ENCODE measurements at places on chromosomes 7 and 10. TPM values are rescaled to one million over a fixed set of nuclear protein-coding genes. Genes with fewer than 3 reads are reported as not detected.

DNA sequence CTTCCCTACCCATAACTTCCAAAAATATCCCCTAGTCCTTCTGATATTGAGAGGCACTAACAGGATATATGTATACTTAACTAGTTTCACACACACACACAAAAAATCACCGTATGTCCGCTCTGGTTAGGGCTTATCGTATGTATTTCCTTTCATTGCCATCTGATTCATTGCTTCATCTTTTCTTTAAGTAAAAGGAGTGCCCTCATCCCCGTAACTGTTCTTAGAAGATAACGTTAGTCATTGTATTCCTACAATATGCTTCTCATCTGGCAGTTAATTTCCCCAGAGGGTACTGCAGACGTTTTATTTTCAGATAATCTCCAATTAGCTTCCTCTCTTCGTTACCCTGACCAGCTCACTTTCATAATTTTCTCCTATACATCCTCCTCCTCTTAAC is 37.3 kb downstream of the NRCAM start:
- DNase-seq = no peak
- no peaks in the 10 kb centered on the region for H3K27me3 ChIP-seq
- no peaks in the 10 kb centered on the region for H3K36me3 ChIP-seq
- H3K4me1 ChIP-seq = peaks cover 7% of the 10 kb centered on the region
- H3K4me3 ChIP-seq = no peak overlapping the region
- H3K27ac ChIP-seq = no peak overlapping the region

- no peaks in the 10 kb centered on the region for H3K27me3 ChIP-seq
- no peak for DNase-seq
- H3K4me3 ChIP-seq = no peak overlapping the region
Measured at GRCh38 chr10:119084896-119085295, 4.3 kb upstream of the EIF3A start.

GRCh38 chr7:149296368-149296767 is 34.4 kb downstream of the ZNF783 start:
- no peaks in the 10 kb centered on the region for H3K4me1 ChIP-seq
- no peak for DNase-seq
- no peak overlapping the region for H3K27ac ChIP-seq
- no peaks in the 10 kb centered on the region for H3K36me3 ChIP-seq
- no peak overlapping the region for H3K4me3 ChIP-seq

DNA sequence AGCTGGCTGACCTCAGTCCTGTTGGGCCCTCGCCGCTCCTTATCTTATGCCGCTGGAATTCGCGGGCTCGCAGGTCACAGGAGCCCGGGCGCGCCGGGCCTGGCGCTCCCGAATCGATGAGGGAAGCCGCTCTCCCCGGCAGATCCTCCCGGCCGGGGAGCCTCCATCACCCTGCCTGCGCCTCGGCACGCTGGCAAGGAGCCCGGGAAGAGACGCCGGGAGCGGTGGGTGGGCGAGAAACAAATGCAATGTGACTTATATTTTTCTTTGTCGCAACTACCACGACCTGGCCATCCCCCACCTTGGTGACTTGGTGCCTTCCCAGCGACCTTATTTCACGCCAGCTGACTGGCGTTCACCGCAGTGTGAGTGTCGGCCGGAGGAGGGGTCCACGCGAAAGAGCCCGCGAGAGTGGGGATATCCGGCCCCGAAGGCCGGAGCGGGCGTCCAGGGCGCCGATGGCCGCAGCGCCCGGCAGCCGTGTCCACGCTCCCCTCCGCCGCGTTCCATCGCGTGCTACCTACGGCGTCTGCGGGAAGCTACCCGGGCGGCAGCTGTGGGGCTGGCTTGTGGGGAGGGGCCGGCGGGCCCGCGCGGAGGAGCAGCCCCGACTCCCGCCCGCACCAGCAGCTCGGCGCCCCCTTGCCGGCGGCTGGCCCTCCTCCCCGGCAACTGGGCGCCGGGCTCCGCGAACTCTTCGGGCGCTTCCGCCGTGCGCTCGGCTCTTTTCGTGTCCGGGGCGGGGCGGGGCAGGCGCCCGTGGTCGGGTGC is 494 bp upstream of the BMPR1A start:
- H3K36me3 ChIP-seq = no peaks in the 10 kb centered on the region
- no peaks in the 10 kb centered on the region for H3K27me3 ChIP-seq

DNA sequence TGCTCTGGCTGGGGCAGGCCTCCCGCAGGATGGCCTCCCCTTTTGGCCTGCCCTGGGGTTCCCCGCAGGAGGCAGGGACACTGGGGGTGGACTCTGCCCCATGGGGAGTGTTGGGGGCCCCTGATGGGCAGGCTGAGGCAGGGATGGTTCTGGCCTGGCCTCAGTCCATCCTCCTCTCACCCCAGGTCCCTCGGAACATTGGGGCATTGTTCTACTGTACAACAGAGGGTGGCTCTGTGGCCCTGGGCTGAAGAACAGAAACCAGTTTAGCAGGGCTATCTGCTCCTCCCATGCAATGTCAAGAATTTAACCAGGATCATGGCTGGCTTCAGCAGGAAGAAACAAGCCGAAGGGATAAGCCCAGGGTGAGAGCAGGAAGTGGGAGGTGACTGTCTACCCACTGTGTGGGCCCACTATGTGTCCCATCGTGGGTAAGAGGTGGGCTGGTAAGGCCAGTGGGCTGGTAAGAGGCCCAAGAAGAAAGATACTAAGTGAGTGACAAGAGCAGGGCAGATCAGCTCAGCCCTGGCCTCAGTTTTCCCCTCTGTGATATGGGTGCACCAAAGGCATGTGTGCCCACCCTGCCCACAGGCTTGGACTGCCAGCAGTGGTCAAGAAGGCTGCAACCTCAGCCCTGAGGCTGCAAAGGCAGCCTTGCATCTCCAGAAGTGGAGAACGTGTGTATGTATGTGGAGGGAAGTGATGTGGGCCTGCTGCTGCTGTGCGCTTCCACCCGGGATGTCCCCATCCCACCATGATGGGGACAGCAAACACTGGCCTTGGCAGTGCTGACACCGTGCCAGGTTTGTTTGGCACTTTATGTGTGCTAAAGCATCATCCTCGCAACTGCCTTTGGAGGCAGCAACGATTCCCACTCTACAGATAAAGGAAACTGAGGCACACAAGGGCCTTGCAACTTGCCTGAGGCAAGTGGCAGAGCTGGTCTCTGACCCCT is 138.9 kb downstream of the SH3PXD2A start:
- H3K36me3 ChIP-seq = no peaks in the 10 kb centered on the region
- peak overlapping the region; percentile 83 for H3K27ac ChIP-seq
- H3K4me1 ChIP-seq = peaks cover 65% of the 10 kb centered on the region
- H3K4me3 ChIP-seq = no peak overlapping the region
- DNase-seq = no peak
- H3K27me3 ChIP-seq = no peaks in the 10 kb centered on the region

GRCh38 chr10:4343091-4343490 is 482.9 kb upstream of the AKR1E2 start:
- H3K36me3 ChIP-seq = no peaks in the 10 kb centered on the region
- H3K4me3 ChIP-seq = no peak overlapping the region
- DNase-seq = no peak
- H3K4me1 ChIP-seq = peaks cover 27% of the 10 kb centered on the region
- no peaks in the 10 kb centered on the region for H3K27me3 ChIP-seq
- H3K27ac ChIP-seq = no peak overlapping the region

DNA sequence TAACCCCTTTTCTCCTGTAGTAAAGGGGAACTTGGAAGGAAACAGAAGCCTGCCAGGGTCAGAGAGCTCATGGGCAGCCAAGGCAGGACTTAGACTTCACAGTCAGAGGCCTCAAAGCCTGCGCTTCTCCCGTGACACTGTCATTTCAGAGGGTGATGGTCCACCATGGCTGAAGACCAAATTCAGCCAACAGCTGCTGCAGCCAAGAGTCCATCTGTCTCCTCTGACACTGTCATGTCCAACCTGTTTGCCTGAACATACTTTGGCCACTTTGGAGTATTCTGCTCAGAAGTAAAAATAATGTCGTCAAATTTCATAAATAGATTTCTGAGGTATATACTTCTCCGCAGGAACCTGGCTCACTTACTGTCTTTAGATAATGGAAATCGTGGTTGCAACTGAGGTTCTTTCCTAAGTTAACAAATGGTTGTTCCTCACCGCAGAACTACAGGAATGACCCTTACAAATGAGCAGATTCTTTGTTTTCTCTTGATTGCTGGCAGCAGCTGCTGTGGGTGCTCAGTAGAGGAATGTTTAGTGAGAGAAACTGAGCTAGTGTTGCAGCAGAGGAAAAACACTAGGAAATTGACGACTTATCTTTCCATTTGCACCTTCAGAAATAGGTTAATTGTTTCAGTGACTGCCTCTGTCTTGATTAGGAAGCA is 626.5 kb downstream of the SDK1 start:
- DNase-seq = no peak
- no peak overlapping the region for H3K4me3 ChIP-seq
- peaks cover 4% of the 10 kb centered on the region for H3K4me1 ChIP-seq
- no peaks in the 10 kb centered on the region for H3K36me3 ChIP-seq
- no peaks in the 10 kb centered on the region for H3K27me3 ChIP-seq

DNA sequence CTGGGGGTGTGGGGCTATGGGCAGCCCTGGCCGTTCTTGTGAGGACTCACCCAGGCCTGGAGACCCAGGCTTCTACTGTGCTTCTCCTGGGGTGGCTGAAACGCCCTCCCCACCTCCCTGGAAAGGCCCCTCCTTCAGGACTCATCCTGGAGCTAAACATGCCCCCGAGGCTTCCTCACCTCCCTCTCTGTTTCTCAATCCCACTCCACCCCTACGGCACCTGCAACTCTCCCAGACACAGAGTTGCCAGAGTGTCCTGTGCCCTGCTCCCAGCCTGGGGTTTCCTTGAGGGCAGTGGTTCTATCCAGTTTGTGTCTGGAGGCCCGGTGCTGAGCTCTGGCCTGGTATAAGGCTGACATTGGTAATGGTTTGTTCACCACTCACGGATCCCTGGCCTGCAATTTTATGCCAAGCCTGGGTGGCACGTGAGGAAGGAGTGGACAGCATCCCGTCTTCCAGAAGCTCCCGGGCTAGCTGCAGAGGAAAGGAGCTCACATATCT is 68.0 kb downstream of the GRID1 start:
- H3K27me3 ChIP-seq = no peaks in the 10 kb centered on the region
- no peaks in the 10 kb centered on the region for H3K4me1 ChIP-seq
- no peak for DNase-seq
- H3K27ac ChIP-seq = no peak overlapping the region

DNA sequence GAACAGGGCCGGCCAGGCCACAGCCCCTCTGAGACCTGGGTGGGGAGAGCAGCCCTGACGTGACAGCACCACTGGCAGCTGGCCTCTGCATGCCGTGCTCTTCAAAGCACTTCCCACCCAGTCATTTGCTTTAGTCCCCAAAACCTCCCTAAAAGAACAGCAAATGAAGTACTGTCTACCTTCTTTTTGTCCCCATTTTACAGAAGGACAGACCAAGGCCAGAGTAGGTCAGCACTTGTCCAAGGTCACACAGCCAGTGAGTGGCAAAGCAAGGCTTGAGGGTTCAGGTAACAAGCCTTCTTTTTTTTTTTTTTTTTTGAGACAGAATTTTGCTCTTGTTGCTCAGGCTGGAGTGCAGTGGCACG is 15.1 kb downstream of the ATP6V1F start:
- H3K4me1 ChIP-seq = no peaks in the 10 kb centered on the region
- no peaks in the 10 kb centered on the region for H3K36me3 ChIP-seq
- H3K4me3 ChIP-seq = no peak overlapping the region
- no peak overlapping the region for H3K27ac ChIP-seq

DNA sequence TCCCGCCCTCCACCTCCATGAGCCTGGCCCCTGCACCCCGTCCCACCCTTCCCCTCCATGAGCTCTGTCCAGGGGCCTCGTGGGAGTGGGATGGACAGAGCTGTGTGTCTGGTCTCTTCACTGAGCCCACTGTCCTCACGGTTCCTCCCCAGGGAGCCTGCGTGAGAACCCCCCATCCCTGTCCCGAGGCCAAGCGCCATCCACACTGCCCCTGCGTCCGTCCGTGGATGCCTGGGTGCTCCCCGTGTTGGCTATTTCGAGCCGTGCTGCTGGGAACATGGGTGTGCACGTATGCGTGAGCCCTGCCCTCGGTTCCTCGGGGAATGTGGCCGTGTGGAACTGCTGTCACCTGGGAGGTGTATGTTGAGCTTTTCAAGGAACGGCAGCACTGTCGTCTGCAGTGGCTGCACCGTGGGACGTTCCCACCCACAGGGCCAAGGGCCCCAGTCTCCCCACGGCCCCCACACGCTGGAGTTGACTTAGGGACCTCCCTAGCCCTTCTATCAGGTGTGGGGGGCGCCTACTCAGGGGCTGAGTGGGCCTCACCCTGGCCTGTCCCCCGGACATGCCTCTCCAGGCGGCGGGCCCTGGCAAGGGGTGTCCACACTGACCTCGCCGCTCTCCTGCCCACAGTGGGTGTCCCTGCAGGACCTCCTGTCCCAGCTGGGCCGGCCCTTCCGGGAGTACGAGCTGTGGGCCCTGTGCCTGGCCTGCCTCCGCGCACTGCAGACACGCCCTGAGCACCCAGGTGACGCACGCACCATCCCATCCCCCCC is 28.1 kb downstream of the KNDC1 start:
- no peak for DNase-seq
- H3K27me3 ChIP-seq = no peaks in the 10 kb centered on the region
- no peak overlapping the region for H3K27ac ChIP-seq

DNA sequence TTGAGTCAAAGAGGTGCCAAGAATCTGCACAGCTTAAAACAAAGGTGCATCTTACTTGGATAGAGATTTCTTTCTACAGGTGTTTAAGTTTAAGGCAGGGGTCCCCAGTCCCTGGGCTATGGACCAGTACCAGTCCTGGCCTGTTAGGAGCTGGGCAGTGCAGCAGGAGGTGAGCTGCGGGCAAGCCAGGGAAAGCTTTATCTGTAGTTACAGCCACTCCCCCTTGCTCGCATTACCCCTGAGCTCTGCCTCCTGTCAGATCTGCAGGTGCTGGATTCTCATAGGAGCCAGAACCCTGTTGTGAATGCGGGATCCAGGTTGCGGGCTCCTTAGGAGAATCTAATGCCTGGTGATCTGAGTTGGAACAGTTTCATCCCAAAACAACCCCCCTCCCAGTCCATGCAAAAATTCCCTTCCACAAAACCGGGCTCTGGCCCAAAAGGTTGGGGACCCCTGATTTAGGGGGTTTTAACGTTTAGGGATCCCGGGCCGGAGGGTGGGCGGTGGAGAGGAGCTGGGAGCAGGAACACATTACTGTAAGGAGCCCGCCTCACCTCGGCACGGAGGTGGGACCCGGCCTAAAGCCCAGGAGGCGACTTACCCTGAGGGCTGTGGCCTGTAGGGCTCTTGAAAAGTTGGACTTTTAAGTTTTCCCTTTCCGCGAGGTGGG is 60.2 kb downstream of the ZNF467 start:
- H3K4me3 ChIP-seq = no peak overlapping the region
- H3K4me1 ChIP-seq = peaks cover 16% of the 10 kb centered on the region
- H3K27ac ChIP-seq = no peak overlapping the region
- no peak for DNase-seq

GRCh38 chr7:64509583-64509982 is 53.3 kb downstream of the ZNF680 start:
- no peak for DNase-seq
- no peaks in the 10 kb centered on the region for H3K36me3 ChIP-seq
- H3K27ac ChIP-seq = no peak overlapping the region

- no peaks in the 10 kb centered on the region for H3K27me3 ChIP-seq
- no peaks in the 10 kb centered on the region for H3K4me1 ChIP-seq
- DNase-seq = no peak
- H3K4me3 ChIP-seq = no peak overlapping the region
- H3K27ac ChIP-seq = no peak overlapping the region
Measured at GRCh38 chr7:52685333-52685732, 350.1 kb upstream of the POM121L12 start.

SEMA3A gene
- 2.9 TPM for total RNA-seq

KIAA1549 gene
- total RNA-seq = 1.6 TPM

TMEM178B gene
- total RNA-seq = 0.63 TPM

FAM180A gene
- total RNA-seq = 2.1 TPM

TWNK gene
- 5.4 TPM for total RNA-seq

PYROXD2 gene
- 18.8 TPM for total RNA-seq

ASB10 gene
- total RNA-seq = not detected

ERCC6 gene
- total RNA-seq = 21.0 TPM
